Fibroblast of the aortic adventitia (primary cell): ENCODE measurements at places on chromosomes 3 and 15. TPM values are rescaled to one million over a fixed set of nuclear protein-coding genes. Genes with fewer than 3 reads are reported as not detected.
A peak's percentile ranks its signal among the peaks of the same experiment; 100 is the strongest.

DNA sequence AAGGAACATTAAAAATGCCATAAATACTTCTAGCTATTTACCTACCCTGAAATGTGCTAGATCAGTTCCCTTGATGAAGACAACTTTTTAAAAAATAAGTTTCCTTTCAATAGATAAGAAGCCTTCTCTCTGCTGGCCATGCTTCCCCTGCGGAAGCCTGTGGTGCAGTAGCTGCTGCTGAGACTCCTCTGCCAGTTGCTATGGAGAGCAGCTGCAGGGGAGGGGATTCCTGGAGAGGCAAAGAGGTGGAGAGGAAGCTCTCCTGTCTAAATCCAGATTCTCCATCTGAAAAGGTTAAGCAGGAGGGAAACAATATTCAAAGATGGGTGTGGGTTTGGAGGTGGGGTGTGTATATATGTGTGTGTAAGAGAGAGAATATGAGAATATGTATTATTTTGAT, 69.8 kb upstream of the BFSP2 start:
- DNase-seq = no peak

DNA sequence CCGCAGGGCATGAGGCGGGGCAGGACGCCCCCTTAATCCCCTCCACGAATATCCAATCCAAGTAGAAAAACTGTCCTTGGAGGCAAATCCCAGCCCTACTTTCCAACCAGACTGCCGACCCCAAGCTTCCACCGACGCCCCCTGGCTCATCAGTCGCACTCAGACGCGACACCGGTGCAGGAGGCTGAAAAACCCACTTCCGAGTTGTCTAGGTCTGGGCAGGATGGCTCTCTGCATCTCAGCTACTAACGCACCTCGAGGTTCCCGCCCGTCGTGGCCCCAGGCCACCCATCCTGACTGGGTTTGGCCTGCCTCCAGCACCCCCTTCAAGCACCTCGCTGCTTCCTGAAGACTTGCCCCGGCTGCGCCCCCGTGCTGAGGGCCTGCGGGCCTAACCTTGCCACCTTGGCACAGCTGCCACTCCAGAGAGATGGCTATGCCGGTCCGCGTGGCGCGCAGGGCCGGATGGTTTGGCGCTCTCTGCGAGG, 15.5 kb downstream of the RGMA start:
- no peak for DNase-seq

DNA sequence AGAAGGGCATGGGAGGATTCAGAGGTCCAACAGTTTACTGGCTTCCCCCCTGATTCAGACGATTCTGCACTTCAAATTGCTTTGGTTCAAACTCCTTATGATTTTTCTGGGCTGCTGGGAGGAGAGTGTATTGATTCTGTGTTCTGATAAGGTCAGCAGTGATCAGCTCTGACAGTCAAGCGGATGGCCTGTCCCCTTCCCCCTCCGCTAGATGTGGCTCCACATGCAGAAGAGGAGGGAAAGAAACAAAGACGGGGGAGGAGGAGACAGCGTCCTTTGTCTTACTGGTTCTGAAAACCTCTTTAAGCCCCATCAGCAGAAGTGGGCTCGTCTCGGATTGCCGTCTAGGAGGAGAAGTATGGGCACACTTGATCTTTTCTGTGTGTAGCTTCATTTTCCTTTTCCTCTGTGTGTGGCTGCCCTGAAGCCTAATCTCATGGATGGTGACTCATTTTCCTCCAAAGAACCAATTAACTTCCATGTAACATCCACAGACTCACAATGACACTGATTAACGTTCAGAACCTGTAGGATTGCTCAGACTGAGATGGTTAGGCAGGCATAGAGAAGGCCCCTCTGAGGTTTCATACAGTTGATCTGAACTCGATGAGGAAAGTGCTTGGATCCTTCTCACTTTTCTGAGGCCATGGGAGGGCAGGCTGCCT, 162.4 kb upstream of the PPP2R3A start:
- no peak for DNase-seq

DNA sequence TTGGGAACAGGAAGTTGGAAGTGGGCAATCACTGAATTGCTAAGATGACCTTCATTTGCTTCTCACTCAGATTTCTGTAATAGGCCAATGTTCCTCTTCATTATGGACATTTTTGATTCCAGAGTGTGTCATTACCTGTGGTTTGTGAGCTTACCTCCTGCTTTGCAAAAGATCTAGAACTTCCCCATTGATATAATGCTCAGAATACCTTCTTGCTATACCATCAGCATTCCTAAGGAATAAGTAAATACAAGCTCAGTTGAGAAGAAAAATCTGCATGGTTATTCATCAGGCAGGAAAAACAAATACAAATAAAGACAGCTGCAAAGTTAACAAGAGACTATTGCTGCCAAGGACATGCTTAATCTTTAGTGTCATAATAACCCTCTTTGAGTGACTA, 5.6 kb upstream of the RPL14 start:
- no peak for DNase-seq

- DNase-seq = no peak
These were observed 355.9 kb downstream of the RSL24D1 start for GRCh38 chr15:54840621-54841398.

DNA sequence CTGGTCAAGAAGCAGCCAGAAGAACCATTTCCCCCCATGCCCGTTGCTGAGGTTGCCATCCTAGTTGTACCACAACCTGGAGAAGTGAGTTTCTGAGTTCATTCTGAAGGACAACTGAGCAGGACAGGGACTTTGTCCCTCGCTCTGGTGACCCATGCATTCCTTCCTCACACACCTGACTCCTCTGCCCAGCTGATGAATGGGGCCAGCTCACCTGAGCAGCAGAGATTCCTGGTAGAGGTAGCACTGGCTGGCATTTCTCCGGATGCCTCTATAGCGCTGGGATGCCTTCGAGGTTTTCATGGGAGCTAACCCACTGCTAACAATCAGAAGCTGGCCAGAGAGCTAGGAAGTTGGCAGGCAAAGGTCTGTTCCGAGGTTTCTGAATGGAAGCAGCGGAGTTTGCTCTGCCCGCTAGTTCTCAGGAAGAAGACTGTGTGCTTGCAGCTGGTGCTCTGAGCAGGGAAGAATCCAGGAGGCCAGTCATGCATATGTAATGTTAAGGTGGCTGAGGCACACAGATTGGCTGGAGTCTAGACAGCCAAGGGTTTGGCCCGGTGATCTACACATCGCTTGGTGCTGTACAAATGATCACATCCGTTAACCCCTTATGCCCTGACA, at the start of gene TMC3:
TSS of gene TMC3 (minus strand) at position 439 of the 621 bp plus-strand sequence. CDS start at position 303, 136 bp downstream.
- DNase-seq = peak; percentile 7

- no peak for DNase-seq
These were observed 327.5 kb downstream of the UACA start for GRCh38 chr15:70435872-70436271.

- no peak for DNase-seq
These were observed 48.7 kb downstream of the FBN1 start for GRCh38 chr15:48596841-48597240.

DNA sequence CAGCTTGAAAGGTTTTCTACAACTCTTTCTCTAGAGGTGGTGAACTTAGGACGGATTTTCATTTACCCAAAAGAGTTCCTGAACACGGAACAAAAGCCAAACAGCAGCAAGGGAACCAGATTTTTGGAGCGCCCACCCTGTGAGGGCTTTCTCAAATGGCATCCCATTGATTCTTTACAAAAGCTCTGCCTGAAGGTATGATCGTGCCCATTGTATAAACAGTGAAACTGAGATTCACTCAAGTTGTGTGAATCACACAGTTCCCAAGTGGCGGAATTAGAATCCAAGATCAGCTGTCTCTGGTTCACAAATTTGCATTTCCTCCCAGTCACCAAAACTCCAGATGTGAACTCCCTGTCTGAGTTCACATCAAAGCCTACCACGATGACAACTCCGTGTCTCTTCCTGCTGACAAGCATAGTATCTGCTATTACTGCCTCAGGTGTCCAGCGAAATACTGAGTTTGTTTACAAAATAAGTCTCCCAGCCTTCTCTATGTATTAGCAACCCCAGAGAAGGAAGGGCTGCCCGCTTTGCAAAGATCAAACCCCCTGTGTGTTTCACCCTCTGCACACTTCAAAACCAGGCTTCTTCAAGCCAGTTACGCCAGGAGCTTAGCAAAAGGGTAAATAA, 235.9 kb upstream of the ST8SIA2 start:
- DNase-seq = no peak

- no peak for DNase-seq
These were observed 160.9 kb downstream of the DCLK3 start for GRCh38 chr3:36603423-36603822.

Gene CHRNB4
- not detected in 2 replicates for total RNA-seq

Gene GATM
- 0.18 and 0.57 TPM in 2 replicates for total RNA-seq
